ENCODE measurements at places on chromosomes 12 and 14. TPM values are rescaled to one million over a fixed set of nuclear protein-coding genes. Genes with fewer than 3 reads are reported as not detected.

- DNase-seq, result no peak
Measured at GRCh38 chr12:129096184-129096583, 242.9 kb downstream of the GLT1D1 start.

GRCh38 chr14:101707068-101707842 is 54.3 kb upstream of the PPP2R5C start:
- DNase-seq, result peak; percentile 89

DNA sequence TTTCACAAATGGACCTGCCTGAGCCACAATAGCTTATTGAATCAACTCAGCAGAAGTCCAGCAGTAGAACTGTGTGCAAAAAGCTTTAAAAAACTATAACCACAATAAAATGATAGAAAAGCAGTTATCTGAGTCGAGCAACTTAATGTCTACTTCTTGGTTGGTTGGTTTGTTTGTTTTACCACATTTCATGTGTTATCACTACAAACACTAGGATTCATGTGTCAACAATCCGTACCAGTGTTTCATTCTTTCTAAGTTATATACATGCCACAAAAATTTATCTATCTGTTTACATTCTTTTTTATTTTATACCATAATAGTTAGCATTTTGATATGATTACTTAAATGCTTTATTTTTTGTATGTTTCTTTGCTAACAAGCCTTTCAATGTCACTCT is 339.0 kb downstream of the KCNH5 start:
- peak; percentile 7 for DNase-seq

GRCh38 chr14:63547798-63548335 is 4.7 kb upstream of the PPP2R5E start:
- DNase-seq, result no peak

The SPRING1 gene
- total RNA-seq, result 33.4 TPM

DNA sequence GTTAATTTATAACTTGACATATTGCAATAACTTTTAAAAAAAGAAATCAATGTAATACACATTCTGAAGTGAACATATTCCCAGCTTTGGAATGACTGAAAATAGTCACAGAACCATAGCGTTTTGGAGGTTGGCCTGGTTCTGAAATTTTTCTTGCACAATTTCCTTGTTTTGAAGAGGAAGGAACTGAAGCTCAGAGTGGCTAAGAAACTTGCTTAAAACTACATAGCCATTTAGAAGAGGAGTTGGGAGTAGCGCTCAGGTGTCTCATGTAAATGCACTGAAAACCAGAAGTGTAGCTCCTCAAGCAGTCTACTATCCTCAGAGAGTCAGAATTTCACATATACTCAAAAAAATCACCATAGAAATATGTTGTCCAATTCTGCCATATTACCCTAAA is 41.2 kb downstream of the SLC38A1 start:
- DNase-seq, result no peak

All from PC-3 (cell line).